NCI-H446 treated with DMSO at 0.1 percent for 48 hours (cell line): ENCODE measurements at places on chromosomes 7 and 10.

GRCh38 chr10:70268376-70268775 is 15.4 kb downstream of the NPFFR1 start:
- no peak for DNase-seq

DNA sequence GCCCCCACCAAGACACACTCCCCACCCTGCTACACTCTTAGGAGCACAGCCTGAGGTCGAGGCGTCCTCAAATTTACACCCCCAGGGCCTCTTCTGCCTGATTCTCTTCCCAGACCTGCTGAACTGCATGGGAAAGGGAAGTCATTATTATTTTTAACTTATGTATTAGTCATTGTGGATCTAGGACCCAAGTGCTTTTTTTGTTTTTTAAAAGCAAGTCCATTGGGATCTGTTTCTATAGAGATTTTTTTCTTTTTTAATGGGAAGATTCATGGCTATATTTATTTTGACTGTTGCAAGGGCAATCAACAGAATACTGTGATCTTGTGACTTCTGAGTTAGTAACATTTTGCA is 203.8 kb downstream of the ZMYND11 start:
- no peak for DNase-seq

DNA sequence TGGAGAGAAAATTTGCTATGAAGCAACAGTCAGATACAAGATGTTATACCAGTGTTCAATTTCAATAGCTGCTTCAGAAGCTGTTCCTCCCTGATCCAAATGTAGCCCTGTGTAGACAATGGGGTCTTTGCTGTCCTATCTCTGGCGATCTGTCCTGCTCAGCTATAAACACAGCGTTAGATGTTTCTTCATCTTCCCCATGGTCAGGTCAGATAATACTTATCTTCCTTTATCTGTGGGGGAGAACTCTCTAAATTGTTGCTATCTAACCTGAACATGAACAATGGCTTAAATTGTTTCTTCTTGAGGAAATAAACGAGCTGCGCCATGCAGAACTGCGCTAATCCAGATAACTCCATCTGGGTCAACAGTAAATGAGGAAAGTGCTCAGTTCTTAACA is 15.6 kb upstream of the KIAA1217 start:
- no peak for DNase-seq

- DNase-seq = no peak
These were observed 97.1 kb downstream of the WDR37 start for GRCh38 chr10:1153251-1153763.

GRCh38 chr10:113858541-113858940 is 4.1 kb downstream of the NHLRC2 start:
- DNase-seq = no peak

- no peak for DNase-seq
These were observed 612.4 kb downstream of the TNS3 start for GRCh38 chr7:46969303-46970130.

GRCh38 chr10:76388321-76389023 is 957.0 kb downstream of the LRMDA start:
- no peak for DNase-seq

- DNase-seq = no peak
These were observed 35.8 kb downstream of the JAKMIP3 start for GRCh38 chr10:132101529-132101928.

GRCh38 chr10:51689536-51689935 is 9.9 kb downstream of the CSTF2T start:
- no peak for DNase-seq

GRCh38 chr7:46201961-46202360 is 280.9 kb upstream of the IGFBP3 start:
- peak; percentile 39 for DNase-seq

- DNase-seq = no peak
These were observed 22.9 kb downstream of the CDK6 start for GRCh38 chr7:92813390-92814024.

GRCh38 chr10:125016611-125017202 is 74.8 kb downstream of the ZRANB1 start:
- no peak for DNase-seq

GRCh38 chr7:34038816-34039470 is 133.6 kb downstream of the BMPER start:
- DNase-seq = peak; percentile 65

- DNase-seq = no peak
These were observed 564.5 kb upstream of the GHITM start for GRCh38 chr10:83574770-83575169.

DNA sequence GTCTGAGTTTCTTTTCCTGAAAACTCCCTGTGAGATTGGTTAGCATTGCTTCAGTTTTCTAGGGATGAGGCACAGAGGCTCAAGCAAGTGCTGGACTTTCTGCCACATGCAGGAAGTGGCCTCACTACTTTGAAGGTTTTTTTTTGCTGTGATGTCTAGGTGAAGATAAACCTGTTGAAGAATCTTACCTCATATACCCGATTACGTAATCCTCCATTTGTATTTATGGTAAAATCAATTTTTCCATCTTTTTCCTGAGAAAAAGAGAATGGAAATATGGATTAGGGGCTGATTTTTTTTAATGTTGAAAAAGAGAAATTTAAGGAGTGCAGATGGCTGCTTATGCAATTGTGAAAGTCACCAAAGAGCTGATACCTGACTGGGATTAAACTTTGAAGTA is 23.4 kb downstream of the CBLL1 start:
- no peak for DNase-seq

- no peak for DNase-seq
These were observed 48.4 kb upstream of the PLXDC2 start for GRCh38 chr10:19767876-19768275.

GRCh38 chr10:20173046-20173445 is 356.8 kb downstream of the PLXDC2 start:
- DNase-seq = peak; percentile 30

- no peak for DNase-seq
These were observed 111.2 kb downstream of the AOAH start for GRCh38 chr7:36613031-36613614.

GRCh38 chr10:43623351-43623750 is 17.1 kb downstream of the ZNF485 start:
- no peak for DNase-seq

DNA sequence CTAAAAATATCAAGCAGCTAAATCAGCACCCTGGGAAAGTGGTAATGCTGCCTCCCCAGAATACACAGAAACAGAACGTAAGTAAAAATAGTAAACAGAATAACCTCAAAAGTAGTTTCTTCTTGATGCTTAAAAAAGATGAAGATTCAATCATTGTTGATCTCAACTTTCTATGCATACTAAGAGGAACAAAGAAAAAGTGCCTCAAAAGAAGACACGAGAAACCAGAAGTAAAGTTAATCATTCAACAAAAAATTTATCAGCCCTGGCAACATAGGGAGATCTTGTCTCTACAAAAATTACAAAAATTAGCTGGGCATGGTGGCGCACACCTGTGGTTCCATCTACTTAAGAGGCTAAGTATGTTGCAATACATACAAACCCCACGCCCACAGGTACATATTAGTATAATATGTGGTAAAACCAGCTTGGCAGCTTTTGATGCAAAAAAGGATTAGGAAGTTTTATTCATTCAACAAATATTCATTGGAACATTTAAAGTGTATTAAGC is 153.7 kb downstream of the NRBF2 start:
- DNase-seq = no peak

GRCh38 chr10:99085358-99085757 is 150.3 kb downstream of the HPSE2 start:
- DNase-seq = no peak

GRCh38 chr7:10239695-10240345 is 733.9 kb upstream of the PHF14 start:
- DNase-seq = peak; percentile 61

GRCh38 chr7:47196106-47196645 is 385.7 kb downstream of the TNS3 start:
- no peak for DNase-seq

GRCh38 chr7:158013085-158013668 is 574.4 kb downstream of the PTPRN2 start:
- no peak for DNase-seq

DNA sequence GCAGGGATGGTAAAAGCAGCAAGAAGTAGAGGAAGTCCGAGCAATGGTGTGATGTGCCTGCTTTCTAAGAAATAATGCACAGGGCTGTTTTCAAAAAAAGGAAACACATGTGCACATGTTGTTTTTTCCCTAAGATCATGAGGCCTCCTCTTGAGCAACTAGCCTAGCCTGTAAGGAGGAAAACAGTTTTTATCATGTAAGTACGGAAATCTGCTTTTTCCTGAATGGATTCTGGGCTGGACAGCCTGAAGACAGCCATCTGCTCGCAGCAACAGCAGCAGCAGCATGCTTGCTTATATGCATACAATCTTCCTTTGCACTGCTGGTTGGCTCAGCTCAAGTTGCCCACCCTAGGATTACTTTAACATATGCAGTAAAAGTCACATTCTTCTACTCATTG is 87.1 kb downstream of the HIBADH start:
- no peak for DNase-seq

DNA sequence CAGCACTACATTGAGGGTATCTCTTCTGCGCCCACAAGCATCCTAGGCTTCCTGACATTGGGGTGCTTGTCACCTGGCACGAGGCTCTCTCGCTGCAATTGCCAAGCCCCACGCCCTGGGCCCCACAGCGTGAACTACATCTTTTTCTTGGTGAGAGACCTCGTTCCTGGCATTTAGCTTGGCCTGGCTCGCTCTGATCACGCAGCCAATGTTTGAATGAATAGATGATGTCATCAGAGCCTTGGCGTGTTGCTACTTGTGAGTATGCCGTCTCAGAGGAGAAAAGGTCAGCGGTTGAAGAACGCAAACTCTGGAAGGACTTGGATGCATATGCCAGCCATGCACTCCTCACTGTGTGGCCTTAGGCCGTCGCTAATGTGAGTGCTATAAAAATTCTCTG is 150.2 kb upstream of the AUTS2 start:
- no peak for DNase-seq

- no peak for DNase-seq
These were observed 14.1 kb downstream of the PRKAG2 start for GRCh38 chr7:151862606-151863381.

- no peak for DNase-seq
These were observed 47.4 kb upstream of the ORC5 start for GRCh38 chr7:104255194-104255593.

DNA sequence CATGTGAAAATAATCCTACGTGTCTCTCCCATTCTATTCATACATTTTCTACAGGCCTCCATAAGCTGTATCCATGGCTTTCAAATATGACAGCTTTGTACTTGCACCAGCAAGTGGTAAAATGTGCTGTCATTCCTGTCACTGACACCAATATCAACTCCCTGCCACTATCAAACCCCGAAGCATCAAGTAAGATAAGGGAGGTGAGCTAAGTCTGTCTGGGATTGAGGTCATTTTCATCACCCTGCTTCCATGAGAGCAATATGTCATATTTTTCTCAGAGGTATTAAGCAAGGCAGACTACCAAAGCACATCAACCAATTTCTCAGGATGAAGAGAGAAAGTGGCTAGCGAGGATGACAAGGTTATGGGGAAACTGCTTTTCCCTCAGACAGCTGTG is 11.1 kb downstream of the GPR22 start:
- DNase-seq = no peak

GRCh38 chr7:107723255-107723654 is 20.7 kb upstream of the CBLL1 start:
- no peak for DNase-seq

DNA sequence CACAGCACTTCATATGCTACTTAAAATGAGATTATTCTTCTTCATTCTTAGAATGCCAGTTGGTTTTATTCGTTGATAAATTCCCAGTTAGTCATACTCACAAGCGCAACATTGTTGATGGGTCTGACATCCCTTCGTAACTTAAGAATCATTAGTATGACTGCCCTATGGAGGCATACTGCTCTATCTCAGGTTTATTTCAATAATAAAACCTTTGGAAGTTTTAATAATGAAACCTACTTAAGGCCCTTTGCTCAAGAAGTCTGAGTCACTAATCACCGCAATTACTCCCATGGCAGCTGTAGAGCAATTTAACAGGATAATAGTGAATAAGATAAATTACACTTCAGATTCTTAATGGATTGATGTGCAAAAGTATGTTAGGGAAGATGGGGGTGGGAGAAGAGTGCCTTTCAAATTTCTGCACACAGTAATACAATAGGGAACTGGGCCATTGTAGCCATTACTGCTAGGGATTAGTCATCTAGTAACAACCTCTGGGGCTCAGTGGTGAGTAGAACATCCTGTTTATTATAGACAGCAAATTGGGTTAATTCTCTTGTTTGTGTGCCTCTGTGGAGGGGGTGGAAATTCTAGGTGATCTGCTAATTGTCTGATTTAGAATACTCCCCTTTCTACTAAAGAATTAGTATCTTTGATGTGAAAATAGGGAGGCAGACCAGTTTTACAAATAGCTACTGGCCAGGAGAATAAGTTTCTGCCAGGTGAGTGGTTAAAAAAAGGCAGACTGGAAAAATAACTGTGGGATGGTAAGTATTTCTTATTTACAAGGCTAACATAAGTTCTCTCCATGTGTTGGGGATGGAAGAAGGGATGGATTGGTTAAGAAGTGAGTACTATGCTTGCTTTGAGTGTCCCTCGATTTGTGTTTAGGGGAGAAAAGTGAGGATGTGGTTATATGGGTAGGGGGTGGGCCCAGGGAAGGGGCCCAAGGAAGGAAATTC is 74.5 kb upstream of the VKORC1L1 start:
- no peak for DNase-seq

GRCh38 chr7:77404641-77405040 is 11.5 kb downstream of the GSAP start:
- DNase-seq = no peak

DNA sequence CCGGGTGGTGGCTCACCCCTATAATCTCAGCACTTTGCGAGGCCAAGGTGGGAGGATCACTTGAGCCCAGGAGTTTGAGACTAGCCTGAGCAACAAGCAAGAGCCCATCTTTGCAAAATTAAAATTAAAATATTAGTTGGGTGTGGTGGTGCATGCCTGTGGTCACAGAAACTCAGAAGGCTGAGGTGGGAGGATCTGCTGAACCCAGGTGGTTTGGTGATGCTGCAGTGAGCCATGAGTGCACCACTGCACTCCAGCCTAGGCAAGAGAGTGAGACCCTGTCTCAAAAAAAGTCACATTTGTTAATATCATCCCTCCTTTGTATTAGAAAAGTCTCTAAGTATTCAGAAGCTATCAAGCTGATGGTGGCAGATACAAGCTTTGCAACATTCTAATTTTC is 317.5 kb downstream of the ANKRD30A start:
- no peak for DNase-seq

- no peak for DNase-seq
These were observed 376.8 kb downstream of the DNAJB6 start for GRCh38 chr7:157713591-157713990.

DNA sequence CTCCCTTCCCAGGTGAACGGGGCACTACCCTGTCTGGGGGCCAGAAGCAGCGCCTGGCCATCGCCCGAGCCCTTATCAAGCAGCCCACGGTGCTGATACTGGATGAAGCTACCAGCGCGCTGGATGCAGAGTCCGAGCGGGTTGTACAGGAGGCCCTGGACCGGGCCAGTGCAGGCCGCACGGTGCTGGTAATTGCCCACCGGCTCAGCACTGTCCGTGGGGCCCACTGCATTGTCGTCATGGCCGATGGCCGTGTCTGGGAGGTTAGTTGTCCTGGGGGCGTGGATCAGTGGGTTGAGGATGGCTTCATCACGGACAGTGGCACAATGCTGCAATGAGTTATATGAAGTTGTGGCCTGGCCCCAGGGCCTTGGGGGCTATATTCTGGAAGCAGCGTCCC is 4.4 kb upstream of the ASIC3 start:
- DNase-seq = no peak

GRCh38 chr7:2934984-2935740 is 91.1 kb upstream of the GNA12 start:
- no peak for DNase-seq
